ENCODE measurements at places on chromosomes 16 and 17. TPM values are rescaled to one million over a fixed set of nuclear protein-coding genes. Genes with fewer than 3 reads are reported as not detected.

DNA sequence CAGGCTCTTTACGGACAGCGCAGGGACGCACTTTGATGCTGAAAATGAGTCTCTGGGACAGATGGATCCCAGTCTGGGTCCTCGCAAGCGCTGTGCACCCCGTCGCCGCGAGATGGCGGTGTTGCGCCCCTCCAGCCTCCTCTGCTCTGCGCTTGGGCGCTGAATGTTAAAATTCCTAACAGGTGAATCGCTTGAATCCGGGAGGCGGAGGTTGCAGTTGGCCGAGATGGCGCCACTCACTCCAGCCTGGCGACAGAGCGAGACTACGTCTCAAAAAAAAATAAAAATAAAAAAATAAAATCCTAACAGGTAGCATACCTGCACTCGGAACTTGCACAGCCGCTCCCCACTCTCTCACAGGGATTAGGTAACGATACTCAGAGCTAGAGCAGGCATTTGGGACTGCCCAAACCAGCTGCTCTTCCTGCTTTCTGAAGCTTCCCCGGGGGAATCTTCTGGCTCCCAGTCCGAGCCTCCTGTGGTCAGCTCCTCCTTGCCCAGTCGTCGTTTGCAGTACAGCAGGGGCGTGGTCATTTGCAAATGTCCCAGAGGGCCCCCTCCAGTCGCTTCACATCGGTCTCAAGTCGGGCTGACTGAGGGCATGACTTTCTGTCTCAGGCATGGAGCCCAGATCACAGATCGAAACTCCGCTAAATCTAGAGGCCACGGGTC, 26.2 kb upstream of the OSGIN1 start:
- no peak overlapping the region for H3K4me3 ChIP-seq
- H3K36me3 ChIP-seq, result no peaks in the 10 kb centered on the region
- peak; percentile 62 for DNase-seq
- peaks cover 8% of the 10 kb centered on the region for H3K4me1 ChIP-seq
- H3K27ac ChIP-seq, result peak overlapping the region; percentile 16

DNA sequence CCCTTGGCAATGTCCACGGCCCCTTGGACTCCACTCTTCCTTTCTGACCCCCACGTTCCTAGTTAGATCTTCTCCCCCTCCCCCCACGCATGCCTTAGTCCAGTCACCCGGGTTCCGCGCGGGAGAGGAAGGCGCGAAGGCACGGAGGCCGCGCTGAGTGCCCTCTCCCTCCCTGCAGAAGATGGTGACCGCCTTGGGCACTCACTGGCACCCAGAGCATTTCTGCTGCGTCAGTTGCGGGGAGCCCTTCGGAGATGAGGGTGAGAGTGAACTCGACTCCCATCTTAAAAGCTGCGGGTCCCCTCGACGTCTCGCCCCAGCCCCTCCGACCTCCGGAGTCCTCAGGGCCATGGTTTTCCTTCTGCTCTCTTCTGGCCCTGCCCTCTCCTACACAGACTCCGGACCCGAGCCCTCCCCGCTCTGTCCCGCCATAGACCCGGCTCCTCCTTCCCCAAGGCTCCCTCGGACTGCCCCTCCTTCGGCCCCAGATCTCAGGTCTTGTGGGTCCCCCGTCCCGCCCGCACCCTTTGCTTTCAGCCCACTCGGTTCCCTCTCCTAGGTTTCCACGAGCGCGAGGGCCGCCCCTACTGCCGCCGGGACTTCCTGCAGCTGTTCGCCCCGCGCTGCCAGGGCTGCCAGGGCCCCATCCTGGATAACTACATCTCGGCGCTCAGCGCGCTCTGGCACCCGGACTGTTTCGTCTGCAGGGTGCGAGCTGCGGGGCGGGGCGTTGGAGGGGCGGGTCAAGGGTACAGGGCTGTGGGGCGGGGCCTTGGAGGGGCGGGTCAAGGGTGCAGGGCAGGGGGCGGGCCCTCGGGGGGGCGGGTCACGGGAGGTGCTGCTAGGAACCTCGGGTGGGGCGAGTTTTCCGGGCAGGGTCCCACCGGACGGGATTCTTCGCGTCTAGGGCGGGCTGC, 4.6 kb downstream of the TGFB1I1 start:
- H3K27me3 ChIP-seq, result no peaks in the 10 kb centered on the region
- no peak overlapping the region for H3K4me3 ChIP-seq
- no peak overlapping the region for H3K27ac ChIP-seq
- no peak for DNase-seq

- H3K27ac ChIP-seq, result no peak overlapping the region
- H3K4me1 ChIP-seq, result no peaks in the 10 kb centered on the region
- no peaks in the 10 kb centered on the region for H3K27me3 ChIP-seq
- no peak overlapping the region for H3K4me3 ChIP-seq
- H3K36me3 ChIP-seq, result no peaks in the 10 kb centered on the region
- peak; percentile 26 for DNase-seq
Measured at GRCh38 chr17:65270499-65271253, 133.5 kb downstream of the RGS9 start.

- H3K4me1 ChIP-seq, result peaks cover 13% of the 10 kb centered on the region
- H3K27ac ChIP-seq, result peak overlapping the region; percentile 79
- DNase-seq, result peak; percentile 45
- peaks cover 2% of the 10 kb centered on the region for H3K36me3 ChIP-seq
- peak overlapping the region; percentile 94 for H3K4me3 ChIP-seq
- H3K27me3 ChIP-seq, result no peaks in the 10 kb centered on the region
Measured at GRCh38 chr17:73232587-73233373, 28.9 kb downstream of the CPSF4L start.

GRCh38 chr17:36135465-36135864, 31.8 kb downstream of the CCL4 start:
- no peaks in the 10 kb centered on the region for H3K27me3 ChIP-seq
- H3K4me1 ChIP-seq, result no peaks in the 10 kb centered on the region
- H3K27ac ChIP-seq, result no peak overlapping the region
- no peak overlapping the region for H3K4me3 ChIP-seq

Gene CLEC3A
- total RNA-seq, result not detected

- no peak overlapping the region for H3K4me3 ChIP-seq
- H3K27ac ChIP-seq, result peak overlapping the region; percentile 5
- no peaks in the 10 kb centered on the region for H3K27me3 ChIP-seq
- peak; percentile 37 for DNase-seq
Measured at GRCh38 chr16:23424292-23424958, 28.6 kb downstream of the COG7 start.

- H3K36me3 ChIP-seq, result no peaks in the 10 kb centered on the region
- no peak overlapping the region for H3K4me3 ChIP-seq
- no peaks in the 10 kb centered on the region for H3K27me3 ChIP-seq
- no peak overlapping the region for H3K27ac ChIP-seq
- no peak for DNase-seq
Measured at GRCh38 chr17:66401364-66401763, 99.0 kb downstream of the PRKCA start.

GRCh38 chr17:63550817-63551639, 751 bp downstream of the DCAF7 start:
- DNase-seq, result peak; percentile 58
- H3K27me3 ChIP-seq, result no peaks in the 10 kb centered on the region
- H3K36me3 ChIP-seq, result no peaks in the 10 kb centered on the region
- H3K27ac ChIP-seq, result peak overlapping the region; percentile 77

- H3K27me3 ChIP-seq, result no peaks in the 10 kb centered on the region
- H3K4me1 ChIP-seq, result no peaks in the 10 kb centered on the region
Measured at GRCh38 chr17:40371261-40371929, 6.9 kb upstream of the GJD3 start.

Gene BAIAP3
- 0.26 TPM for total RNA-seq

DNA sequence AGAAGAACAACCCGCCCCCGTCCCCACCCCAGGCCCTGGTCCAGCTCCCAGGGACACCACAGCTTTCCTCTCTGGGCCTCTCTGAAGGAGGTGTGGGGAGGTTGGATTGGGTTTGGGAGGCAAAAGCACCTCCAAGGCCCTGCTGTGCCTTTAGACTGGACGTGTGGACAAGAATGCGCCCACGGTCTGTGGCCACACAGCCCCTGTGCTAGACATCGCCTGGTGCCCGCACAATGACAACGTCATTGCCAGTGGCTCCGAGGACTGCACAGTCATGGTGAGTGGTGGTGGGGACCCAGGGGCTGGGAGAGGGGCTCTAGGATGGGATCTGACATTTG, 3.0 kb downstream of the CORO1A start:
- H3K27me3 ChIP-seq, result no peaks in the 10 kb centered on the region
- H3K36me3 ChIP-seq, result peaks cover 3% of the 10 kb centered on the region
- no peaks in the 10 kb centered on the region for H3K4me1 ChIP-seq
- no peak for DNase-seq

Gene ABCC6
- total RNA-seq, result 6.3 TPM

- no peak overlapping the region for H3K27ac ChIP-seq
- peaks cover 3% of the 10 kb centered on the region for H3K4me1 ChIP-seq
- H3K4me3 ChIP-seq, result no peak overlapping the region
- DNase-seq, result peak; percentile 11
- peaks cover 20% of the 10 kb centered on the region for H3K27me3 ChIP-seq
Measured at GRCh38 chr17:1905190-1905913, 75.5 kb downstream of the RPA1 start.

DNA sequence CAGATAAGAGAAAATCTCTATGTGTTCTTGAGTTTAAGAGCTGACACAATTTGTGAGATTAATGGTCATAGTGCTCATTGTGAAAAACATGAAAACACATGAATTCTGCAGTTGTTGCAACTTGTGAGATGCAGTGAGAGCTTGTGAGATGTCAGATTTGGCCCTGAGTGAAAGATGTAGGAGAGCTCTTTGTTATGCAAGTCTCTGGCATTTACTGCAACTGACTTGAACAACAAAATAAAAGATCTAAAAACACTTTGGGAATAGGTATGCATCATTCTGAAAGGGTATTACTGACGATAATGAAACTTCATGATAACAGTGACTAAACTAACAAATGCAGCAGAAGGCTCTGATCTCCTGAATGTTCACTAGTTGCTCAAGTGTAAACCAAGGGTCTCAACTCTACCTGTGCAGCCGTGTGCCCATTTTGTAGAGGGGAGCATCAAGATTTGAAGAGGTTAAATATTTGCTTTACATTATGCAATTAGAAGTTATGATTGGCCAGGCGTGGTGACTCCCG, 50.8 kb upstream of the SMIM36 start:
- no peak overlapping the region for H3K4me3 ChIP-seq
- H3K36me3 ChIP-seq, result no peaks in the 10 kb centered on the region
- no peak for DNase-seq

DNA sequence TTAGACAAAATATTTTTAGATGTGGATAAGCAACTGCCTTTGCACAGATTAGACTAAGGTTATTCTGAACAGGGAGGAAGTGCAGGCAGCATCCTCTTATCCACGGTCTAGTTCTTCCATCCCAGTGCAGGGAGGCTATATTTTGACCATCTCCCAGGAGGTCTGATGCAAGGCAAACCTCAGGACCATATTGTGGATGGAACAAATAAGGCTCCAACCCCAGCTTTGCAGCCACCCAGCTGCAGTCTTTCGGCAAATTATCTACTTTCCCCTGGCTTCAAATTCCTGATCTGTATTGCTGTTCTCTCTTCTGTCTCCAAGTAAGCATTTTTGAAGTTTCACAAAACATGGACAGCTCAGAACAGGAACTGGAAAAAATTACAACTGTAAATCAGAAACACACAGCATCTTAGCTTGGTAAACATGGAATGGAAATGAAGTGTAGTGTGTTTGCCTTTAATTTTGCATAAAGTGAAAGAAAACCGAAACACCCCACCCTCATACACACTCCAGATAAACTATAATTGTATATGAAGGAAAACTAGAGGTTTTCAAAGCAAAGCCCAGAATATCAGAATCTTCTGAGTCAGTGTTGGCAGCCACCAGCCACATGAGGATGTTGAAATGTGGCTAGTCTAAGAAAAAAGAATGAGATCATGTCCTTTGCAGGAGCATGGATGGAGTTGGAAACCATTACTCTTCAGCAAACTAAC, 33.5 kb upstream of the MON1B start:
- DNase-seq, result no peak
- no peaks in the 10 kb centered on the region for H3K27me3 ChIP-seq
- no peaks in the 10 kb centered on the region for H3K4me1 ChIP-seq
- H3K36me3 ChIP-seq, result no peaks in the 10 kb centered on the region
- no peak overlapping the region for H3K27ac ChIP-seq
- H3K4me3 ChIP-seq, result no peak overlapping the region

All from fibroblast of lung (primary cell).